ENCODE measurements at places on chromosomes 5 and 9. TPM values are rescaled to one million over a fixed set of nuclear protein-coding genes. Genes with fewer than 3 reads are reported as not detected.

PCDHA2 gene
- not detected for polyA plus RNA-seq

GHR gene
- not detected for polyA plus RNA-seq

GRCh38 chr5:167578977-167579692 is 712.3 kb upstream of the WWC1 start:
- no peak for DNase-seq

DNA sequence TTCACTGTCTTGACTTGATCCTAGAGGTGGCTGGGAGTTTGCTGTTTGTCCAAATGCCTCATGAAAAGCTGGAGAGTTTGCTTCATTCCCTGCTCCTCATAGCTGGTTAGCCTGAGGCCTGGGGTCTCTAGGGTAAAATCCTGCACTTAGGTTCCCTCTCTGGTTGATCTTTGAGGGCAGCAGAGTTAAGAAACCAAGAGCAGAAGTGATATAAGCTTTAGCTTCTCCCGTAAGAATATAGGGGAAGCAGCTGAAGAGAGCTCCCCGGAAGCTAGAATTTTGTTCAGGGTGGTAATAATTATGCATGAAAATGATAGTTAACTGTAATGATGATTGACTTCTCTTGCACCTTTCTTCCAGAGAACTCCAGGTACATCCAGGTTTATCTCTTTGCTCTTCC is 1.4 kb downstream of the FAM53C start:
- DNase-seq: peak; percentile 16

DNA sequence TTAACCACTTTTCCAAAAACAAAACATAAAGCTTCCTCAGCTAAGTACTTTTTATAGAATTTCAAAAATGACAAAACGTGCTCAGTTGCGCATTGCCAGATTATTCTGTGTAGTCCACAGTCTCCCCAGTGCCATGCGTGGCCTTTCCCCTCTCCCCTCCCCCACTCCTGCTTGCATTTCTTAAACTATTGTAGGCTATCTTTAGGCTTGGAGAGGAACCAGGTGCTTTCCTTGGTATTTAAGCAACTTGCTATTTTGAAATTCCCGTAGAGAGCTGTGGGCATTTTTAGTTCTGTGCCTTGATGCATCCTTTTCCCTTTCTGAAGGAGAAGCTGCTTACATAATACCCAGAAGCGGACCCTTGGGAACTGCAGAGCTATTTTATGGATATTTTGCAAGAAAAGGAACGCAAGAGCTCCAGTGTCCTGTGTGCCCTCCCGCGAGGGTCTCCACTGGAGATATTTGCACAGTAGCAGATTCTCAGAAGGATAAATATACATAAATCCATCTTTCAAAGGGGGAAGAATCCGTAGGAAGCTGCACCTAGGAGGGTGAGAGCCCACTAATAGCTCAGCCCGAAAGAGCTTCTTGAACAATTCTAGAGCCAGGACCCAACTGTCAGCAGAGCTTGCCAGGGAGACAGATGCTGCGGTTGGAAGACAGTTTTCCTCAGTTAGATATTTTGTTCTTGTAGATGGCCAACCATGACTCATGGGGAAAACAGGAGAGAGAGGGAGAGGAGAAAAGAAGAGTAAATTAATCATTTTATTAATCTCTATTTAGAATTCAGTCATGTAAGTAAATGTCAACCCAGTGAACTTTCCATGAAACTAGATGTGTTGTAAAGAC is 1298.3 kb upstream of the WWC1 start:
- DNase-seq: no peak

- no peak for DNase-seq
Observed at GRCh38 chr5:32536246-32536645, 49.1 kb upstream of the SUB1 start.

GRCh38 chr5:102777099-102777498 is 22.0 kb downstream of the PAM start:
- DNase-seq: no peak
